Retinal pigment epithelial cell (primary cell): ENCODE measurements at places on chromosomes 16 and 17.
A peak's percentile ranks its signal among the peaks of the same experiment; 100 is the strongest.

GRCh38 chr16:76946879-76947278 lies 244.1 kb upstream of the MON1B start:
- peak; percentile 3 for DNase-seq

DNA sequence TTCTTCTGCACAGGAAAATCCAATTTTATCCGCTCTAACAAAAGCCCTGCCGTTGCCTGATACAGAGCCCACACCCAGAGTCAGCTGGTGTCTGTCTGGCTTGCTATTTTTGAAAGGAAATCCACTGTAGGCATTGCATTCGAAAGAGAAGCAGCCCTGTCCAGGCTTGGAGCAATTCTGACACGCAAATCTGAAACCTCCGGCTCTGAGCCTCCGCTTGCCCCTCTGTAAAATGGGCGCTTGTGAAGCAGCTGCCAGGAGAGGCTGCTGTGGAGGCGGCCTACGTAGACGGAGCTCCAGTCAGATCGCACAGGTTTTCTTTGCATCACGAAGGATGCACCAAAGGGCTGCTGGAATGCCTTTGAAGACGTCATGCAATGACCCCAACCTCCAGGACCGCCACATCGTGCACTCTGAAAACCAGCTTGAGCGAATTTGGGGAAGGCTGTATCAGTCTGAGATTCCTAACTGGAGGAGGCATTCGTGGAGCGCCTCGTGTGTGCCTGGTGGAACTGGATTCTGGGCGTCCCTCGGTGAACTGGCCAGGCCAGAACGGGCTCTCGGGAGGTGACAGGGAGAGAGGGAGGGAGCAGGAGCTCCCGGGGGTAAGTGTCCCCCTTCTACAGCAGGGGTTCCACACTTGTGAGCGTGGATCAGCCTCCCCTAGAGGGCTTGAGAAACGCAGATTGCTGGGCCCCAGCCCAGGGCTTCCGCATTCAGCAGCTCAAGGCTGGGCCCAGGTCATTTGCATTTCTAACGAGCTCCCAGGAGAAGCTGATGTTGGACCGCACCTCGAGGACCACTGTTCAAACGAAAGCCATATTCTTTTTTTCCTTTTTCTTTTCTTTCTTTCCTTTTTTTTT lies 215.5 kb downstream of the MRTFB start:
- peak; percentile 47 for DNase-seq

DNA sequence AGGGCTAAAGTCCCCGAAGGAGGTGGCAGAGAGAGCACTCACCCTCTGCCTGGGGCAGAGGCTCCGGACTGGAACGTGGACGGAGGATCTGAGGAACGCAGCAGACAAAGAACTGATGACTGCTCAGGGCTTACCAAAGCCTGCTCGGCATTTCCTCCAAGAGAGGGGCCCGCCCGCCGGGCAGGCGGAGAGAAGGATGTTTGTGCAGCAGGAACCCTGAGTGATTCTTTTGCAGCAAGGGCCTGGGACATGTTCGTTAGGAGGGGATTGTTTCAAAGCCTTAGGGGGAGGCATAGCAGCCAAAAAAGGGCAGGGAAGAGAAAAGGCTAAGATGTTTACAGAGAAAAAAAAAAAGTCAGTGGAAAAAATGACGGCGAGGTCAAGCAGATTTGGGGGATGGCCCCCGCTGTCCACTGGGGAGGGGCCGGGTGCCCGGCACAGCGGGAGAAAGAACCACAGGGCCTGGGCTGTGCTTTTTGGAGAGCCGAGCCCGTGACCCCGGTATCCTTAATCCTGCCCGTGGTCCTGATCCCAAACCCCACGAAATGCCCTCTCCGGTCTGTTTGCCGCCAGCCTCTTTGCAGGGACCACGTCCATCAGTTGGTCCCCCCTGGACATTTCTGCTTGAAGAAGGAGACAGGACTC lies 129.3 kb downstream of the NTN1 start:
- DNase-seq, result no peak

- DNase-seq, result peak; percentile 73
Measured at GRCh38 chr17:14672830-14673229, 371.9 kb downstream of the HS3ST3B1 start.

DNA sequence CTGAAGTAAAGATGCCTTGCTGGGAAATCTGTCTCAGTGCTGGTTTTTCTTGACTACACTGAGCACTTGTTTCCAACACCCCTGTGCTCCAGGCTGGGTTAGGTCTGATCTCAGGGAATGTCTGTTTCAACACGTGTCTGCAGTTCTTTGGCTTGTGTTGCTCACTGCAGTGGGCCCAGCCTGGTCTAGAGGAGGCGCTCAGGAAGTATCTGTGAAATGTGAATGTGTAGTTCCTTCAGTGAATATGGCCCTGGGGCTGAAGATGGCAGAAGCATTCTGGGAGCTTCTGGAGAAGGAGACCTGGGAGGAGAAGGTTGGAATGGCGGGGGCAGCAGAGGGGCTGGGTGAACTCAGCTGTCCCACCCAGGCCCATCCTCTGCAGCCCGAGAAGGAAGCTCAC lies 8.1 kb upstream of the YPEL3 start:
- no peak for DNase-seq

- no peak for DNase-seq
Measured at GRCh38 chr17:13222975-13223374, 205.1 kb upstream of the ELAC2 start.

GRCh38 chr17:59415397-59415796 lies 83.9 kb downstream of the YPEL2 start:
- no peak for DNase-seq

GRCh38 chr17:5123343-5124124 lies 7.7 kb downstream of the USP6 start:
- no peak for DNase-seq

DNA sequence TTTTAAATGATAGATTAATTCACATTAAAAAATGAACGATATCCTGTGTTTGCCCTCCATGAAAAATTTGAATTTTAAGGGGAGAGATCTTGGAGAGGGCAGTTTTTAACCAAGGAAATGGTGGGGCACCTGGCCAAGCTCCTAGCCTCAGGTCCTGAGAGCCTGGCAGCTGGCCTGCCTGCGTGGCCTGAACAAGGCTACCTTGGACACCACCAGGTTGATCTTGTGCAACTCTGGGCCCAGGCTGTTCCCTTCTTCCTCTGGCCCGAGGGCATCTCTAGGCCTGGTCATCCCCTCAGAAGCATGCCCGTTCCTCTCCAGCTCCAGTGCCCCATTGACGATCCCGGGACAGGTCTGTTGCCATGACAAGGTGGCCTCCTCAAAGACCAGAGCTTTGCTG lies 33.4 kb upstream of the LONP2 start:
- DNase-seq, result no peak

- DNase-seq, result no peak
Measured at GRCh38 chr16:87960852-87961251, 9.6 kb downstream of the BANP start.

- DNase-seq, result no peak
Measured at GRCh38 chr16:87855852-87856715, 13.2 kb downstream of the SLC7A5 start.

GRCh38 chr16:16045296-16045695 lies 95.9 kb downstream of the ABCC1 start:
- DNase-seq, result no peak

- DNase-seq, result no peak
Measured at GRCh38 chr17:51427856-51428255, 167.5 kb downstream of the UTP18 start.

DNA sequence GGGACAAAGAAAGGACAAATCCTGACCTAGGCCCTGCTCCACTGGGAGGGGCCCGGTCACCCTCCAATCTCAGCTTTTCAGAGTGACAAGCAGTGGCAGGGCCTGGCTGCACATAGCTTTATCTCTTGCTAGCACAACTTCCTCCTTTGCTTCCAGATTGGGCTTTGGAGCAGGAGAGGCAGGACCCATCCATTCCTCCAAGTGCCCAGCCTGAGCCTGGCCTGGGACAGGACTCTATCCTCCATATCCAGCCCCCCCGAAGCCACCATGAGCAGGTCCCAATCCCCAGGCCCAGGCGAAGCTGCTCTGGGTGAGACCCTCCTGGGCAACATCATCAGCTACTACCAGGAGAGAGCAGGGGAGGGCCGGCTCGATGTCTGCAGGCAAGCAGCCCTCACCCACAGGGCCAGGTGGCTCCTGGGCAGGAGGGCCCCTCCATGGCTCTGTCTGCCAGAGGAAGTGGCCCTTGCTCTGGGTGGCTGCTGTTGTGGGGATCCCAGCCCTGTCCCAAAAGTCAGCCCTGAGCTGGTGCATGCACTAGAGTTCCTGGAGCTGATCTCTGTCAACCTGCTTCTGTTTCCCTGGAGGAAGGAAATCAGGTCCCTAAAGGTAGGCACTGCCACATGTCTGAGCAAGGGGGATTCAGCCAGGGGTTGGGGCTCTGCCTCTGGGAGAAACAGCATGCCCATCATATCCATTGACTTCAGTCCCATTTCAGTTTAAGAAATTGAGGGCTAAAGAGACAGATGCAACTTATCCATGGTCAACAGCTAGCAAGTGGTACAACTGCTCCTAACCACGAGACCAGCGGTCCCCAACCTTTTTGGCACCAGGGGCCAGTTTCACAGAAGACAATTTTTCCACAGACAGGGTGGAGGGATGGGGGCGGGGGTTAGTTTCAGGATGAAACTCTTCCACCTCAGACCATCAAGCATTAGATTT lies 58.9 kb downstream of the TK2 start:
- no peak for DNase-seq

DNA sequence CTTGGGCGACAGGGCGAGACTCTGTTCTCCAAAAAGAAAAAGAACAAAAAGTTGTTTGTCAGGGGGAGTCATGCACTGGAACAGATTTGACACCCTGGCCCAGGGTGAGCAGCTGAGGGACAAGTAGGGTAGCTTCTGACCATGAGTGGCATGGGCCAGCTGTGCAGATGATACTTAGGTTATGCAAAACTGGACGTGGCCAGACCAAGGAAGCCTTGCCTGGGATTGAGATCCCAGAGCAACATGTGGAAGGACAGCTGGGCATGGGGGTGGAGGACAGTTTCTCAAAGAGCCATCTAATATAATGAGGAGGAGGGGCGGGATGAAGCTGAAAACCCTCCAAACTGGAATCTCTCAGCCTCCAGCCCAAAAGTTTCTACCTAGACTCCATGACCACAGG lies 19.6 kb upstream of the SLC35B1 start:
- no peak for DNase-seq

- DNase-seq, result no peak
Measured at GRCh38 chr16:23207485-23207884, 24.9 kb downstream of the SCNN1G start.

GRCh38 chr17:17179371-17179827 lies 26.7 kb downstream of the PLD6 start:
- DNase-seq, result no peak

DNA sequence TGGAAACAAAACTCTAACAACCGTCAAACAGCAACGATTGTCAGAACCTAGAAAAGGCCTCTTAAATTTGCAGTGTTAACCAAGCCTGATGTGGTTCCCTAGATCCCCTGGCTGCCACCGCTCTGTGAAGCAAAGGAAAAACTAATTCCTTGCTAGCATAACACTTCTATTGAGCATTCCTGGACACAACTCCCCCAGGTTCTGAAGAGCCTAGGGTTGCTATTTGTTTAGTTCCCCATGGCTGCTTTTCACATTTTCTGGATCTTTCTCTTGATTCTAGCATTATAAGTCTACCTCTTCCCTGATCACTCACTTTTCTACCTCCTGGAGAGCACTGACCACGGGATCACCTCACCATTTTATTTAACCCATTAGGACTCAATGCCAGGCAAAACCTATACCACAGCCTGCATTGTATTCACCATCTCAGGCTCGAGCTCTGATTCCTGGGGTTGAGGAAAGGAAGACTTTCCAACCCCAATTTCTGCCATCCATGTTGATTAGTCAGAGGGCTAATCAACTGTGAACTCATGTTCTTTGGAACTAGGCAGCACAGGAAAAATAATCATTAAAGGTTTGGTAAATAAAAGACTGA lies 692 bp upstream of the KCNJ16 start:
- no peak for DNase-seq

DNA sequence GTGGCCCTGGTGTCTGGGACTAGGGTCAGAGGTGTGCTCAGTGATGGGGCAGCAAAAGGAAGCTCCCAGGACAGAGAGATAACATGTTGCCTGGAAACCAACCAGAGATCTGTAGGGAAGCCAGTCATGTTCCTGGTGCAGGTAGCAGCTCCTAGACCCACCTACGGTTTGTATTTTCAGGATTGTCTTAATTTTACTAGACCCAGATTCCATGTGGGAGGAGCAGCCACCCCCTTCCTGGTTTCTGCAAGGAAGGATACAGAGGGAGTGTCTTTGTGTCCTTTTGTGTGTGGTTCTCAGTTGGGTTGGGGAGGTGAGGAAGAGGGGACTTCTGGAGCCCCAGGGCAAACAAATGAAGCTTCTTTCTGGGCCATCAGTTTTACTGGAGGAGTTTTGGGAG lies 53.9 kb downstream of the MGAT5B start:
- no peak for DNase-seq

- no peak for DNase-seq
Measured at GRCh38 chr16:31471875-31472708, at the start of gene TGFB1I1. Gene TGFB1I1, plus strand, starts transcription at chr16:31472152. Its CDS starts 37 bp downstream, at chr16:31472189.

GRCh38 chr16:67399749-67400704 lies 6.7 kb upstream of the TPPP3 start:
- DNase-seq, result no peak

GRCh38 chr17:76791053-76791980 lies 53.4 kb downstream of the MFSD11 start:
- peak; percentile 54 for DNase-seq

- DNase-seq, result no peak
Measured at GRCh38 chr16:89041571-89042481, 51.8 kb upstream of the ACSF3 start.

DNA sequence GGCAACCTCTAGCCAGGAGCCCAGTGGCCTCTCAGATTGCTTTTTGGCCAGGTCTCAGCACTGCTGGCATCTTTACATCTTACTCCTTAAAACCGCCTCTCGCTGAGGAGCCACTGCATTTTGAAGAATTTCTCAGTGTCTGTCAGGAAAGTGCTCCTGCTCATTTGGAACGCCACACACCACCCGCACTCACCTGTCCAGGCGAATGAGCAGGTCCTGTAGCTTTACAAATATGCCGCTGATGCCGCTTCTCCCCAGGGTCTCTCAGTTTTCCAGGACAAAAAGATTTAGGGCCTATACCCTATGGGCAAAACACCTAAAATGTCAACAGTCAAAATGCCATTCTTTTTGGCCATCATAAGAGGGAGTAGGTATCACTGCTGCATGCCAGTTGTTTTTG lies 22.1 kb downstream of the CYB561 start:
- no peak for DNase-seq

- no peak for DNase-seq
Measured at GRCh38 chr17:32007463-32008298, 498 bp downstream of the LRRC37B start.

- DNase-seq, result no peak
Measured at GRCh38 chr17:47324224-47325020, 667 bp downstream of the EFCAB13 start.

DNA sequence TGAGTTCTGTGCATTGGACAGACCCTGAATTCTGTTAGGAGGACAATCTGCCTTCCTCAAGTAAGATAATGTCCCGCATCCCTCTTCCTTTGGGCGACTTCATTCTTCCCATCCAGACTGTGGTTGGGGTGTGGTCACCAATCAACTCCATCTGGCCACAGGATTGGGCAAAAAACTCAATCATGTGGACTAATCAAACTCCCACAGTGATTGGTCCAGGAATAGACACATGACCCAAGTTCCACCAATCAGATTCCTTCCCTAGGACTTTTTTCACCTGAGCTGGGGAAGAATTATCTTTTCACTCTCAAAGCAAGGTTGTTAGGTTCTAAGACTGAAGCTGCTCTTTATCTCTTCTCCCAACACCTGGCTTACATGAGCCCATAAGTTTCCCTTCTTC lies 13.2 kb upstream of the NKD1 start:
- no peak for DNase-seq
